ENCODE measurements at places on chromosomes 16 and 17.

GRCh38 chr16:19609359-19609758 lies 53.9 kb downstream of the VPS35L start:
- DNase-seq, result no peak

DNA sequence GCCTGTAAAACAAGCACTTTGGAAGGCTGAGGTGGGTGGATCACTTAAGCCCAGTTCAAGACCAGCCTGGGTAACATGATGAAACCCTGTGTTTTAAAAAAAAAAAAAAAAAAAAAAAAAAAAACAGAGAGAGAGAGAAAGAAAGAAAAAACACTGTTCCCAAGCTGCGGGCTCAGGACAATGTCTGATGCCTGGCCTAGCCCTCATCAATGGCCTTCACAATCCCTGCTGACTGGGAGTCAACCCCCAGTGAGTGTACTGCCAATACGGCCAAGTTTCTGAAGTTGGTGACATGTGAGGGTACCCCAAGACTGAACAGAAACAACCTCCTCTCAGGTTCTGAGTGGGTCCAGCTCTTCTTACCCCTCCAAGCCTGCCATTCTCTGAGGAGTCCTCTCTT lies 116.5 kb downstream of the ZNF778 start:
- DNase-seq, result no peak

DNA sequence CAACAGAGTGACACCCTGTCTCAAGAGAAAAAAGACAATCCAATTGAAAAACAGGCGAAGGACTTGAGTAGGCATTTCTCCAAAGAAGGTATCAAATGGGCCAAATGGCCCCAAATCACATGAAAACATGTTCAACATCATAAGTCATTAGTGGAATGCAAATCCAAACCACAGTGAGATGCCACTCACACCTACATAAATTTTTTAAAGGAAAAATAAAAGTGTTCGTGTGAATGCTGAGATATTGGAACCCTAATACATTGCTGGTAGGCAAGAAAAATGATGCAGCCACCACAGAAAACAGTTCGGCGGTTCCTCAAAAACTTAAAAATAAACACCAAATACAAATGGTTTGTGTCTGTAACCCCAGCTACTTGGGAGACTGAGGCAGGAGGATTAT lies 45.2 kb downstream of the PIGL start:
- no peak for DNase-seq

DNA sequence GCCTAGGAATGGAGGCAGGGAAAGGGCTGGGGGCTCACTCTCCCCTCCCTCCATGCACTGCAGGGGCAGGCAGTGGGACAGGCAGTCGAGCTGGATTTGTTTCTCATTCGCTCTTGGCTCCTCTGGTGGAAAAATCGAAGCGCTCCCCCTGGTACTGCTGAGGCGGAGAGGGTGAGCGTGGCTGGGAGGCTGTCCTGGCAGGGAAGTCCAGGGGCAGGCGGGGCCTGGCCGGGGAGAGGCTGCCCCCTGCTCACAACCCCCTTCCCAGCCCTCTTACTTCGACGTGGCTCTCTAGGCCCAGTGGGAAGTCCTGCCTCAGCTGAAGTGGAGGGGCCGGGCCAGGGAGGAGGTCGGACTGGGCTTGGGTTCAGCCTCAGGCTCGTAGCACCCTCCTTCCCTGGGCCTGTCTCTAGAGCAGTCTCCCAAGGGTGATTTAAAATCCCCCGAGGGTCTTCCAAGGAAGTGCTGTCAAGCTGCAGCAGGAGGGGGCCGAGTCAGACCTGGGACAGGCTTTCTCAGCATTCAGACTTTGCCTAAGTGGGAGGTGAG lies 16.5 kb upstream of the TMEM92 start:
- DNase-seq, result no peak

DNA sequence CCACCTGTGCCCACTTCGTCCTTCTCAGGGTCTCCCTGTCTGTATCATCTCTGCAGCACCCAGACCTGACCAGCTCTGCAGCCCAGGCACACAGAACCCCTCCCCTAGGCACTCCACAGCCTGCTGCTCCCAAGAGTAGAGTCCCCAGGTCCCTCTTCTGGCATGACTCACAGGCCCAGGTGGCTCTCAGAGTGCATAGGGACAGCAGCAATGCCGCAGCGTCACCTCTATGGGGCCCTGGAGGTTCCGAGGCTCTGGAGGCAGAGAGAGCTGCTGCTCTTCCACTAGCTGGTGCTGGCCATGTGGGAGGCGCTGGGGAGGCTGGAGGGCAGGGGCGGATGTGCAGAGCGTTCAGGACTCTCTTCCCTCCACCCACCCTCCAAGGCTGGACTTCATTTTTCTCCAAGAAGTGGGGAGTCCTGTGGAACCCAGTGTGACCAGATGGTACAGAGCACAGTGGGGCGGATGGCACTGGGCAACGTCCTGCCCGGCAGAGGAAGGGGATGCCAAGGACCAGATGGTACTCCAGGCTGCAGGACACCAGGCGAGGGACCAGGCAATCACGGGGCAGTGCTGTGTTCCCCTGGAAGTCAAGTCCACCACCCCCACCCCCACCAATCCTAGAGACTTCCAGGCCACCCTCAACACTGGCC lies 151.7 kb downstream of the RBFOX3 start:
- no peak for DNase-seq

DNA sequence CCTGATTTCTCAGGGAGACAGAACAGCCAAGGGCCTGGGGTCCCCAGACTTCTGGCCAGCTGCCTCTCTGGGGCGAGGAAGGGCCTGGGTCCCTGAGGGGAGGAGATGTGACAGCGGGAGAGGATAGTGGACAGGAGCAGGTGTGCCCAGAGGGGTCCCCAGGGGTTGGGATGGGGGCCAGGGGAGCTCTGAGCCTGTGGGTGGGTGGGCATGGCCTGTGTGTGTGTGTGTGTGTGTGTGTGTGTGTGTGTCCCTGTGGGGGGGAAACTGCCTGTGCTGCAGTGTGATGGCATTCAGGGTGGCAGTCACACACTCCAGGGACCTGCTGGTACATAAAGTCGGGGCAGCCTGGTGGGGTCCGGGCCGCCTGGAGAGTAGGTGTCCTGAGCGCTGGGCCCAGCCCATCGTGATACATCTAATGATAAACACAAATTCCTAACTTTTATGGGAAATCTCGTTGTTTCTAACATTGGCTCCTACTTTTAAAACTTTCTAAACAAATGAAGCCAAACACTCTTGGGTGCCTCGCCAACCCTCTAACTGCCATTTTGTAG lies 1.4 kb downstream of the ITGB4 start:
- DNase-seq, result no peak

DNA sequence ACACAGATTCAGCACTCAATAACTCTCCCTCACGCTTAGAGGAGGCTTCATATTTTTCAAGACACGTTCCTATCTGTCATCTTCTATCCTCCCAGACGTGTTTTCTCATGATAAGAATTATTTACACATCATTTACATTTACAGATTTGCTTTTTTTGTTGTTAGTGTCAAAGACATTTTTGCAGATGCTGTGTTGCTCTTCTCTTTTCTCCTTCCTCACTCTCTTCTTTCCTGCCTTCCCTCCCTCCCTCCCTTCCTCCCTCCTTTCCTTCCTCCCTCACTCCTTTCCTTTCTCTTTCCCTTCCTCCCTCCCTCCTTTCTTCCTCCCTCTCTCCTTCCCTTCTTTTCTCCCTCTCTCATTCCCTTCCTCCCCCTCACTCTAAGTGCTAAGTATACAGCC lies 537.1 kb upstream of the HSBP1 start:
- no peak for DNase-seq

GRCh38 chr17:79883202-79883601 lies 44.0 kb upstream of the CBX4 start:
- DNase-seq, result no peak

- DNase-seq, result no peak
These were observed 76.9 kb downstream of the WSCD1 start for GRCh38 chr17:6147042-6147441.

GRCh38 chr17:5895276-5895675 lies 174.9 kb upstream of the WSCD1 start:
- peak; percentile 18 for DNase-seq

- no peak for DNase-seq
These were observed 239.2 kb upstream of the MAF start for GRCh38 chr16:79839466-79840341.

- DNase-seq, result peak; percentile 10
These were observed 31.3 kb downstream of the CLEC19A start for GRCh38 chr16:19316846-19317245.

GRCh38 chr17:82048571-82048971 lies 3.0 kb downstream of the RFNG start:
- DNase-seq, result no peak

DNA sequence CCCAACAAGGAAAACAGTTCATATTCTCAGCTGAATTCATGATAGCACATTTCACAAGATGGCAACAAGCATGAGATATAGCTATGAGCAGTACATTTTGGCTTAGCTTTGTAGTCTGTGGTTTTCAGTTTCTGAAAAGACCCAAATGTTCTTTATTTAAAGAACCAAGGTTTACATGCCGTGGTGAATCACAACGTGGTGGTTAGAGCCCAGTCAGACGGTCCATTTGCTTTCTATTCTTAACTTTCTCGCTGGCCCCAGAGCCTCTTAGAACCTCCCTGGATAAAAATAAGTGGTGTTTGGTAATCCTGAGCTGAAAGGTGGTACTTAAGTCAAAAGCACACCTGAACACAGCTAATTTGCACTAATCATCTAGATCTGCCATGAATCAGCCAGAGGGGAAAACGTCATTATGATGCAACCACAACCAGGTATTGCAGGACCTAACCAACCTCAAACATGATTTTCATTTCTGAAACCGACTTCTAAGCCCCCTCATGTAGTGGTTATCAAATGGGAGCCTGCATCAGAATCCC lies 18.6 kb upstream of the HAPSTR1 start:
- DNase-seq, result no peak

DNA sequence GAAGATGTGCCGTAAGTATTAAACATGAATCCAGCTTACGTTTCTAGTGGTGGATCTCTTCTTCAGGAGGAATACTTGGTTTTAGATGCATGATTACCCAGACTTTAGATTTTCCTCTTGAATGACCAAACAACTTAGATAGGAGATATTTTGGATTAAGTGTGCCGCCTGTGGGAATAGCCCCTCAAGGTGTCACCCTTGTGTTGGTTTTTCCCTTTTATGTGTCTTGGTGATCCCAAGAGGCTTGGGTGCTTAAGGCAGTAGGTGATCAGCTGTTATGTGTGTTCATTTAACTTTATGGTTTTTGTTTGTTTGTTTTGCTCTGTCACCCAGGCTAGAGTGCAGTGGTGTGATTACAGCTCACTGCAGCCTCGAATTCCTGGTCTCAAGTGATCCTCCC lies 115.1 kb downstream of the PPM1E start:
- no peak for DNase-seq

DNA sequence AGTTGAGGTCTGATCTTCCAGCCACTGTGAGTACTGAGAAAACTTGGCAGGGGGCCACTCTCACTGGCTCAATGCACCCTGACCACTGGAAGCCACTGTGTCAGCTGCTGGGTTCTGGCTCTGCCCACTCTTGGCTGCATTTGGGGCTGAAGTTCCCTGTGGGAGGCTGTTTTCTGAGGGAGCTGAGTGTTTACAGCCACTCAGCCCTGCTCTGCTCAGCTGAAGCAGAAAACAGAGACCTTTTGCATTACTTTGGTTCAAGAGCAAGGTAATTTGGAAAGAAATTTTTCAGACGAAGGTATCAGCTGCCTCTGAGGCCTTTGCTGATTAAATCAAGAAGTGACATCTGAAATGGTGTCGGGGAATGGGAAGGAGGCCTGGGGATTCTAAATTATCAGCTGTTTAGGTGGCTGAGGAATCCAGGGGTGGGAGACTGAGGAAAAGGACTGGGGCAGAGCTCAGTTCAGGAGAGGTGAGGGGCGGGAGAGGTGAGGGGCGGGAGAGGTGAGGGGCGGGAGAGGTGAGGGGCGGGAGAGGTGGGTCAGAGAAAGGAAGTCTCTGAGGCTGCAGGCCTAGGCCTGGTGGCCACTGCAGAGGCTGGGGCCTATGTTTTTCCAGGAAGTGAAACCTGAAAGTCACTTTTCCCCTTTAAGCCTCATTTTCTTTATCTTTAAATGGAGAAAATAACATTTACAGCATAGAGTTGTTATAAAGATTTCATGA lies at the start of gene ACSM5:
ACSM5 (plus strand) TSS at position 137 of the 723 bp plus-strand sequence. CDS start 1,951 bp downstream, outside the sequence.
- no peak for DNase-seq

- no peak for DNase-seq
These were observed 87.1 kb upstream of the HNF1B start for GRCh38 chr17:37831986-37832385.

DNA sequence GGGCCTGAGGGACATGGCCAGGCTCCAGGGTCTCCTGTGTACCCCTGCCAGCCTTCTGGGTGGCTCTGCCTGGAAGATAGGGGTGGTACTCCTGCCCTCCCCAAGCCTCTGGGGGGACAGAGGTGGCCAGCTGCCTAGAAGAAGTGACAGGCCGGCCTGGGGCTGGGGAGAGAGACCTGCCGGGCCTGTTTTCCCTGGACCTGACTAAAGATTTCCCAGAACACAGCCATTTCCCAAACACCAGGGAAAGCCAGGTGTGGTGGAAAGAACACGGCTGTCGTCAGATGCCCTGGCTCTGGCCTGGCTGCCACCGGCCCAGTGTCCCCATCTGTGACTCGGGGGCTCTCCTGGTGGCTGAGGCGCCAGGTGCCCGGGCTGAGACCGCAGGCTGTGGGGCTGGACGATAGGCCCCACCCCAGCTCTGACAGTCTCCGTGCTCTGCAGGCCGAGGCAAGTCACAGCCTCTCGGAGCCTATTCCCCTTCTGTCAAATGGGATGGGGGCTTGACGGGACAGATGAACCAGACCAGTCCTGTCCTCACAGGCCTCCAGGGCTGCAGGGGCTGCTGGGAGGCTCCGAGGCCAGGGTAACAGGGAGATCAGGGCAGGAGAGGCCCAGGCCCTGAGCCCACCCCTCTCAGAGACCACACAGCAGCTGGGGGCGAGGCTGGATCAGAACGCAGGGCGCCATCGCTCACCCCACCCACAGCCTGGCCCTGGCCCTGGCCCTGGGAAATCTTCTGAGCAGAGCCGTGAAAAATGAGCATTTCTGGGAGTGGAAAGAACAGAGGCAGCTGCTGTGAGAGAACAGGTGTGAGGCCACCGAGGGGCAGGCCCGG lies 33.1 kb downstream of the CTU2 start:
- no peak for DNase-seq

- DNase-seq, result no peak
These were observed 58.4 kb downstream of the EPN2 start for GRCh38 chr17:19295473-19296135.
